ENCODE measurements at places on chromosomes 2 and 18.

GRCh38 chr2:73892631-73893329 is at the start of gene ACTG2:
TSS of gene ACTG2 (plus strand) at chr2:73893008. CDS start at chr2:73901312, 8,304 bp downstream.
- no peak for DNase-seq

DNA sequence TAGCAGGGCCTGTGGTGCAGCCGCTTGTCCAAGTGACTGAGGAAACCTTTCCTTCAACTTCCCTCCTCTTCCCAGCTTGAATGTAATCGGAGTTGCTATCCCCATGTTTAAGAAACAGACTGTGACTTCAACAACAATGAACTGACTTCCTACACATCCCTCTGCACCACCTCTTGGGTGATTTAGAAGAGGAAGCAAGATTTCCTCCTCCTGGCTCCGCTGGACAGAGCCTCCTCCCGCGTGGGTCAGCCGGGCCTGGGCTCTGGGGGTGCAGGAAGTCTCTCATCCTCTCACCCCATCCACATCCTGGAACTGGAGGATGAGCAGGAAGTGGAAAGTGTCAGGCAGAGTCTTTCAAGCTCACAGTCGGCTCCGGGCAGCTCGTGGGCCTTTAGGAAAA is 84.3 kb downstream of the GATA6 start:
- no peak for DNase-seq

- DNase-seq = no peak
These were observed 925 bp upstream of the NPC1 start for GRCh38 chr18:23587220-23587642.

GRCh38 chr2:228474466-228474865 is 293.0 kb upstream of the SPHKAP start:
- DNase-seq = no peak

- DNase-seq = no peak
These were observed 11.6 kb upstream of the TBC1D8 start for GRCh38 chr2:101162561-101163330.

- no peak for DNase-seq
These were observed 92.6 kb downstream of the MYL12B start for GRCh38 chr18:3354506-3354905.

DNA sequence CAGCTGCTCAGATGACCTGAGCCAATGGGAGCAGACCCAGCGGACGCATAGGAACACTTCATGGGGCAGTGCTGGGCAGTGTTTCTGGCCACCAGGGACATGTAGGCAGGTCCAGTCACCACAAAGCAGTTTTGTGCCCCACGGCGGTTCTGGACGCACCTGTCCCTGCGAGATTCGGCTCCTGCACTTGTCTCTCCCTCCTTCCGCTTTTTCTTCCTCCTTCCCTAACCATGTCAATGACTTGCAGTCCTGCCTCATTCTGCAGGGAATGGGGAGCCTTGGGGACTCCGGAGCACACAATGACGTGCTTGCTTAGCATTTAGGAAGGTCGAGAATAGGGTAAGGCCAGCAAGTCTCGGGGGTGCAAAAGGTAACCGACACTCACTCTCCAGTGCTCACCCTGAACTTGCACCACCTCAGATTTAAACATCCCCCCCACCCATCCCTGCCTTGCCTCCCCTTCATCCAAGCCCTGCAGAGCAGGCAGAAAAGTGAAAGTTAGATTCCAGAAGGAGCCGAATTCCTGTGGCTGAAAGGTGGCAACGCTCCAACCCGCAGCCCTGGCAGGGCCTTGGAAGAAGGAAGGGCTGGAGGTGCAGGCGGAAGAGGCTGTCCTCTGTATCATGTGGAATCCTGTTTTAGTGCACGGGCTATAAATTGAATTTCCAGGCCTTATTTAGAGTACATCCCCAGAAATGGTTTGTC is 40.5 kb upstream of the ATG16L1 start:
- no peak for DNase-seq

DNA sequence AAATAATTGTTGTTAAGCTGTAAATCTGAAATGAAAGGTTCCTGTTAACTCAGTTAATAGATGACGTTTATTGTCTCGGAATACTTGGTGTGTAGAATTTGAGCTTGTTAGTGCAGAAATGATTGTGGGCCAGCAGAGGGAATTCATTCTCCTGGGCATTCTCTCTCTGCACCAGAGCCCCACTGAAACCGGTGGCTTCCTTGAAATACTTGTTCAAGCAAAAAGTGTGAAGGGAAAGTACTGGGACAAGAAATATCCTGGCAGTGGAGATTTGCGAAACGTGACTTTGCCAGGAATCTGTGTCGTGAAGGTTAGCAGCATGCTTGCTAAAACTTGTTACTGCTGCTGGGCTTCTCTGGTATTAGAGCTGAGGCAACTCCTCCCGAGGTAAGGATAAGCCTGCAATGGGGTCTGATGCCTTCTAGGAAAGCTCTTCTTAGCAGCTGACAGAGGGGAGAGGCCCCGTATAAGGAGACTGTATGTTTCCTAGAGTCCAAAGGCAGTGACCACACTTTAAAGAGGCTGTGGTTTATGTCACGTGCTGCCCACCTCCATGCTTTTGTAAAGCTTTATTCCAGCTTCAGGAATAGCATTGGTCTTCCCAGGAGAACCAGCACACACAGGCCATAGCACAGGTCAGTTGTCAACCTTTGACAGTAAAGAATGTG is 2.0 kb downstream of the ITGA6 start:
- DNase-seq = no peak

Measured in activated naive CD4-positive, alpha-beta T cell treated with anti-CD3 and anti-CD28 coated beads, Interleukin-2, amount 50 U/mL, for 72 hours (primary cell).